Ovary (tissue), 10 donors: ENCODE measurements at places on chromosomes 16 and 17. TPM values are rescaled to one million over a fixed set of nuclear protein-coding genes. Genes with fewer than 3 reads are reported as not detected.

DNA sequence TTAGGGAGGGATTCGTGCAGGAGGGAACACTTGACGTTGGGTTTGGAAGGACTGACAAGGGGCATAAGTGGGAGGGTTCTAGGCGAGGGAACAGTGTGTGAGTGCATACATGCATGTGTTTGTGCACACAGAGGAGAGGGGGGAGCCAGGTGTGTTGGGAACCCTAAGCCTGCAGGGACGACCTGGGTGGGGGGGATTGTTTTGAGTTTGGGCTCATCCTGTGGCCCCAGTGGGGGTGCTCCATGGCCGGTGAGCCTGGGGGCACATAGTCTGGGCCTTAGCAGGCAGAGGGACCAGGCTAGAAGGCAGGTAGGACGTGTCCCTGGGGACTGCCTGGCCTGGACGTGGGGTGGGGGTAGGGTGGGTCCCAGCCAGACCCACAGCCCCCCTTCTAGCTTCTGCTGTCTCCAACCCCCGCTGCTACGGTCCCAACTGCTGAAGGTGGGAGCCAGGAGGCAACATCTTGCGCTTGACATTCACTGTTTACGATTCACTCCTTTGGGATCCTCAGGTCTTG is 11.9 kb upstream of the RASD1 start:
- H3K27me3 ChIP-seq: no peaks in the 10 kb centered on the region
- H3K4me3 ChIP-seq: no peak overlapping the region
- no peaks in the 10 kb centered on the region for H3K4me1 ChIP-seq
- no peak for DNase-seq
- H3K27ac ChIP-seq: no peak overlapping the region
- no peaks in the 10 kb centered on the region for H3K36me3 ChIP-seq

MRM3 gene
- total RNA-seq: 14.9 TPM

HOXB1 gene
- not detected for total RNA-seq

DNA sequence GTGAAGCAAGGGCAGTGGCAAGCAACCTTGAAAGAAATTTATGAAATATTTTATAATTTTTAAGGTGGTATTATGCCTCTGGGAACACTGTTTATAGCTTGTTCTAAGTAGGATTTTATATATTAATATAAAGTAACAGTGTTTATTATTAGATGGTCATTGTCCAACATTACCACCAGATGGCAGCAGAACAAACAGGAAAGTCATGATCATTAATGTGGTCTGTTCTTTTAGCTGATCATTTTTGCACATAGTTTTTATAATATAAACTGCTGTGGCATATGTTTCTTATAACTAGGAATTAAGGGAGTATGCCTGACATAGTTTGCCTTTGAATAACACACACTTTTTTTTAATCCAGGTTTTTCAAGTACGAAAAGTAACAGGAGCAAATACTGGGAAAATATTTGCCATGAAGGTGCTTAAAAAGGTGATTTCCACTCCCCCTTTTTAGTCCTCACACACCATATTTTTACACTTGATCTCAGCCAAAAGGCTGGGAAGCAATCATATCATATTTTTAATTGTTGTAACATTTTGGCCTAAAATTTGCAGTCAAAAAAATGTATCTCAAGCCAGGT is 21.4 kb downstream of the RPS6KB1 start:
- no peaks in the 10 kb centered on the region for H3K36me3 ChIP-seq
- H3K27ac ChIP-seq: no peak overlapping the region
- no peaks in the 10 kb centered on the region for H3K27me3 ChIP-seq
- H3K4me3 ChIP-seq: no peak overlapping the region

DNA sequence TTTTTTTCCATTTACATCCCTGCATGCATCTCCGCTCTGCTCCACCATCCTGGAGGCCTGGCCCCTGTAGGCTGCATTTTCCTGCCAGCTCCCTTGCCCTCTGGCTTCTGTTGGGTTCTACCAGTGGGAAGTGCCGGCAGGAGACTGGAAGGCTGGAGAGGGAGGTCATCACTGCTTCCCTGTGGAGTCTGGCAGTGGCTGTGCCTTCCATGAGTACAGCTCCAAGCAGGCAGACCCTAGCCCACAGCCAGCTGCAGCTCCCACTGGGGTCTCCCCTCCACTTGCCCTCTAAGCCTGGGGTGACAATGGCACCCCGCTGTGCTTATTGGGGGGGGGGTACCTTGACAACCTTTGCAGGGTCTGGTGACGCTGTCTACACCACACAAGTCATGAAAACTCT is 37.3 kb downstream of the MMP15 start:
- no peaks in the 10 kb centered on the region for H3K36me3 ChIP-seq
- no peak overlapping the region for H3K4me3 ChIP-seq
- no peak for DNase-seq

DNA sequence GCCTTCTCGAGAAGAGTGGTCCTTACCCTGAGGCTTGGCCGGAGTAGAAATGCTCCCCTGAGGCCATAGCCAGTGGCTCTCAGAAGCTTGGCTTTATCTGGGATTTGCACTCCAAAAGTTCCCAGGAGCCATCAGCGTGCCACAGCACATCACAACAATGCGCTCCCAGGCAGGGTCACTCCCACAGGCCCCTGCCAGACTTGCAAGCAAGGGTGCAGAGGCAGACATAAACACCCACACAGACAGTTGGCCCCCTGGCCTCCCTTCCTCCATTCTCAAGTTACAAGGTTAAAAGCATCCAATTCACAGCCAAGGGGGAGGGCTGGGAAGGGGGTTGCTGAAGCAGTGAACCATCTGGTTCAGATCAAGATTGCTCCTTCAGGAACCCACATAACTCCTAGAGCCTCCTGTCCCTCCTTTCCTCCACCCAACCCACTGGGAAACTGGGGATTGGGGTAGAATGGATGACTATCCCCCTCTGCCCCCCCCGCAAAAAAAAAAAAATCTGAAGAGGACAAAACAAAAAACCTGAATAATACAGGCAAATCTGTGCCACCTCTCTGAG is 1.8 kb downstream of the ST3GAL2 start:
- peaks cover 22% of the 10 kb centered on the region for H3K4me1 ChIP-seq
- no peaks in the 10 kb centered on the region for H3K36me3 ChIP-seq
- H3K27me3 ChIP-seq: no peaks in the 10 kb centered on the region
- peak; percentile 58 for DNase-seq
- H3K27ac ChIP-seq: no peak overlapping the region
